Activated CD4-positive, alpha-beta T cell treated with anti-CD3 and anti-CD28 coated beads, Interleukin-2, amount 50 U/mL, for 24 hours (primary cell): ENCODE measurements at places on chromosomes 2 and 18.

- no peak for DNase-seq
Observed at GRCh38 chr2:207835805-207836204, 66.1 kb upstream of the FZD5 start.

DNA sequence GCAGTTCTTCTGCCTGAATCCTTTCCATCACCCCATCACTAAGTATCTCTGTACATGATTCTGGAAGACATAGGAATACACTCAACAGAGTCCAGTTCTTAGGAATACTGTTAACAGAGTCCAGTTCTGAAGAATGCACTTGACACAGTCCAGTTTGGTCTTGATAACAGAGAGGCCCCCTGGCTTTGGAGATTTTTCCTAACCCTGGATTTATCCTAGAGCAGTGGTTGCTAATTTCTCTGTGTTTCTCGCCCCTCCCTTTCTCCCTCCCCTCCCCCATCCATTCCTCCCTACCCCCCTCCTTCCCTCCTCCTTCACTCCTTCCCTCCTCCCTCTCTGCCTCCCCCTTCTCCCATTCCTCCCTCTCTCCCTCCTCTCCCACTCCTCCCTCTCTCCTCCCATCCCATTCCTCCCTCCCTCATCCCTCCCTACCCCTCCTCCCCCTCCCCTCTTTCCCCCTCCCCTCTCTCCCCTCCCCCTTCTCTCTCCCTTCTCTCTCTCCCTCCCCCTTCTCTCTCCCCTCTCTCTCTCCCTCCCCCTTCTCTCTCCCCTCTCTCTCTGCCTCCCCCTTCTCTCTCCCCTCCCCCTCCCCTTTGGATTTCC lies 105.4 kb downstream of the RTN4 start:
- no peak for DNase-seq

DNA sequence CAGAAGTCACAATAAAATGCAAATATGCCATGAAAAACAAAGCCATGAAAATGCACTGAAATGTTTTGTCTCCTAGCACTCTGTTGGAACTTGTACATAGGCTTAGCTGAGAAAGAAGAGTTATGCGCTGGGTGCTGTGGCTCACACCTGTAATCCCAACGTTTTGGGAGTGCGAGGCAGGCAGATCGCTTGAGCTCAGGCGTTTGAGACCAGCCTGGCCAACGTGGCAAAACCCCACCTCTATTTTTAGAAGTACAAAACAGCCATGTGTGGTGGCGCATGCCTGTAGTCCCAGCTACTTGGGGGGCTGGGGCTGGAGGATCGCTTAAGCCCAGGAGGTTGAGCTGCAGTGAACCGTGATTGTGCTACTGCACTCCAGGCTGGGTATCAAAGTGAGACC lies 39.9 kb downstream of the IRS1 start:
- DNase-seq: no peak

- DNase-seq: no peak
Observed at GRCh38 chr2:224040753-224041152, 1.7 kb upstream of the SERPINE2 start.

DNA sequence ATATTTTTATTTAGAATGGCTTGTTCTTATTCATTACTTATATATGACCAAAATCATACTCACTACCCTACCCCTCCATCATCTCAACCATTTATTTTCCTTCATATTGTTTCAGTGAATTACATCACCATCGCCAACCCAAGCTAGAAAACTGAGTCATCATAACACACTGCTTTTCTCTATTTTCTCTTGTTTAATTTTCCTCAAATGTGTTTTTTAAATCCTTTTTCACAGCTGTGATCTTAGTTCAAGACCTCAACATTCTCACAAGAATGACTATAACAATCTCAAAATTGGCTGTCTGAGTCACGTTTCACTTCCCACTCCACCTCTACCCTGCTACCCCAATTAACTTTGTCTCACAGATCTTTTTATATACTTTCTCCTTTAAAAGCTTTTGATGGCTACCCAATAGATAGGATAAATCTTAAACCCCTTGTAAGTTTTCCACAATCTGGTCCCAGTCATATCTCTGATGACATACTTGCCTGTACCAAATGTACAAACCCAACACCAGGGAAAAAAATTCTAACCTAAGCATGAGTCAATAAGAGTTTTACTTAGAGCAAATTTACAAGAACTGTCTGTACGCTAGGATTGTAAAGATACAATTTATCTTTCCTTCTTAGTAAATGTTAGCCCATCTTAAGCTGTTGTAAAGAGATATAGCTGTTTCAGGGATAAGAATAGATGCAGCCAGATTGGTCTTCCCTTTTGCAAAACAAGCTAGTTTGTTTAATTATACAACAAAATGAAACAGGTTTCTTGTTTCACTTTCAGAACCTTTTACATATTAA lies 635.1 kb upstream of the SLC39A10 start:
- DNase-seq: no peak
